ENCODE measurements at places on chromosomes 7 and 10.
A peak's percentile ranks its signal among the peaks of the same experiment; 100 is the strongest.

DNA sequence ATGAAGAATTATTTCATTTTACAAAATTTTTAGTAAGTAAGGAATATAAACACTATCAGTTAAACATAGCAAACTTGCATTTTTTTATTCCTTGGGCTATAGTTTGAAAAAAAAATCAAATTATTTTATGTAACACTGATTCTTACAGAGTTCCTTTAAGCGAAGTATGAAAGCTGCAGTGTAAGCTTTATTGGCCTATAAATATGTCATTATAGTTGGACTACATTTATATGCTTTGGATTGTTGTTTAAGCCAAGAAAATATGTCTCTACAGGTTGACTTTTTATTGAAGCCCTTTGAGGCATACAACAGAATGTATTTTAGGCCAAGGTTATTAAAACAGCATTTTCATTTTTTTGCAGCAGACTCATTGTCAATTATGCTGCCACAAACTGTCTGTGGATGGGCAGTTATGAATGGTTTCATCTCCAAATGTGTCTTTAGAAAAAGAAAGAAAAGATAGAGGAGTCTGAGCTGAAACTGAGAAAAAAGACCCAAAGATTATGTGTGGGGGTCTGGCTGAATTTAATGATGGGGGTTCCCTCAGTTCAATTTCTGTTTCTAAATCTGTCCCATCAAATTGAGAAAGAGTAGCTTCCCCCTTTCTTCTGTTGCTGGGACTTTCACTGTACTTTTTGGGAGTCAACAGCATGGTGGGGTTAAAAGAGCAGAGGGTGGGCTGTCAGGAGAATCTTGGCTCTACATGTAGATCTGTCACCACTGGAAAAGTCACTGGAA is 43.1 kb downstream of the ARID5B start:
- DNase-seq = no peak

DNA sequence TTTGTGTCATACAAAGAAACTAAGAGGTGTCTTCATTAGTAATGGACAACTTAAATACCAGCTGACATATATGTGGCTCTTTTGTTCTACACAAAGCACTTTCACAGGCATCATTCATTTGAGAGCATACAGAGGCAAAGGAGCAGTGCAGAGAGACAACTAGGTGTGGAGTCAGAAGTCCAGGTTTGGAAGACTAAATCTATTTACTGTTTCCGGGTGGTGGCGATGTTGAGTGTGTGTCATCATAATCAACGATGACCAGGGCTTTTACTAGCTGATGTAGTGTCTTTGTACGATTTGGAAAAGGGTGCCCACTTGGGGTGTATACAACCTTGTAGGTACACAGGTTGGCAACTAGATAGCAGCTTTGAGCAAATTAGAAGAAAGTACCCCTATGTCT is 195.5 kb upstream of the CCDC6 start:
- no peak for DNase-seq

- DNase-seq = no peak
These were observed 171.7 kb downstream of the FAM107B start for GRCh38 chr10:14602807-14603533.

- no peak for DNase-seq
These were observed 91.7 kb downstream of the TMEM178B start for GRCh38 chr7:141165521-141165920.

- peak; percentile 74 for DNase-seq
These were observed 26.2 kb downstream of the TBATA start for GRCh38 chr10:70758757-70759514.

GRCh38 chr10:79356104-79356503 is 8.8 kb downstream of the PPIF start:
- peak; percentile 13 for DNase-seq

DNA sequence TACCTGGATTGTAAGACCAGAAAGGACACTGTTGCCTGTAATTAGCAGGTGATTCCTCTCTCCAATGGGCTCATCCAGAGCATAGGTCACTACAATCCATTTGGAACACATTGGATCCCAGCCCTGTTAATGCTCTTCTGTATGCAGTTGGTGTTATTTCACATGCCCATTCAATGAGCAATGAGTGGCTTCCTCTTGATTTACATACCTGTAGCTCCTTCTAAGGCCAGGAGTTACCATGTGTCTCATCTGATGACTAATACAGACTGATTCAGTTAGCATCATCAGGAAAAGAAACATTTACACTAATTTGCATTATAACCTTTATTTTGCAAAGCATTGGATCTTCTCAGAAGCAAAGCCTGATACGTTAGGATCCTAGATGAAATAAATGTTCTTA is 83.1 kb upstream of the NPVF start:
- no peak for DNase-seq

- DNase-seq = no peak
These were observed 164.4 kb downstream of the SVIL start for GRCh38 chr10:29470355-29470705.

GRCh38 chr10:16789765-16790164 is 27.5 kb downstream of the RSU1 start:
- DNase-seq = no peak

GRCh38 chr10:43573250-43574000 is 991 bp downstream of the ZNF239 start:
- no peak for DNase-seq

- no peak for DNase-seq
These were observed 41.3 kb upstream of the AGMO start for GRCh38 chr7:15603124-15603523.

DNA sequence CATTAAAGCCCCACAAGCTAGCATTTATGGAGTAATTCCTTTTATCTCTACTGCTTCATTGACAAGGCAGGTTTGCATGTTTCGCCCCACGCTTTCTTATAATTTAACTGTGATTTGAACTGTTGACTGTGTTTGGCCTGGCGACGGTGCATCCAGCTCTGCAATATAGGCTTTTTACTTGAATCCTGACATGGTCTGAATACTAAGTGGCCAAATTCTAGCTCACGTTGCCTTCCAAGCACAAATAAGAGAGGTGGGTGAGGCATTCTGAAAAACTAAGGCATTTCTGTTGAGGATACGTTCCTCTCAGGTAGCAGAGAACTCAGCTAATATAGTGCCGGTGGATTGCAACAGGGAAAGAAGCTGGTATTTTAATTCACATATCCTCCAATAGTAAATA is 61.8 kb downstream of the NRP1 start:
- no peak for DNase-seq

GRCh38 chr7:130733931-130734814 is at the start of gene KLF14:
TSS of gene KLF14 (minus strand) at chr7:130734207. CDS start at chr7:130734033, 174 bp downstream.
- DNase-seq = peak; percentile 20

GRCh38 chr10:16367621-16368292 is 69.1 kb upstream of the PTER start:
- DNase-seq = no peak

Measured in colonic mucosa (tissue), 4 donors.